ENCODE measurements at places on chromosomes 2 and 18.

DNA sequence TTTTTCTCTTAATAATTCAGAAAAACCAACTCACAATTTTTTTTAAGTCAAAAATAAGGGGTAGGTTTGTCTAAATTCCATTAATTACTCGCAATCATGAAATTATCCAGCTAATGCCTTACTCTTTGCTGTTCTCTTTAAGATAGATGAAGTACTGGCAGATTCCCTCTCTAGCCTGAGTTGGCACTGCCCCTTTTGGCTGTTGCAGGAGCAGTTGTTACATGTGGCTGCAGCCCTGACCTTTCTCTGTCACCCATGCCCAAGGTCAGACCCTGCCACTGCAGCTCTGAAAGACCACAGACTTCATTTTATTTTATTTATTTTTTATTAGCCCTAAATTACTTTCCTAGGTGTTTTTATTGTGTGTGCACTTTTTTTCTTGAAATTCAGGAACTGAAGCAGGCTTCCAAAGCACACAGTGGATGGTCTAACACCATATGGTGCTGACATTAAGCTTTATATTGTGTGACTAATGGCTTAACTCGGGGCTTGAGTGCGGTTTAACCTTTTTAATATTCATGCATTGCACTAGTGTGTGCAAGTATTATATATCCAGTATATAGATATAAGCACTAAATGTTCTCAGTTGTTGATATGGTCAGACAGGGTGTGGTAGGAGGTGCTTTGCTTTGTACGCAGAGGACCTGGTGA lies 313.0 kb downstream of the CDH2 start:
- no peak for DNase-seq

DNA sequence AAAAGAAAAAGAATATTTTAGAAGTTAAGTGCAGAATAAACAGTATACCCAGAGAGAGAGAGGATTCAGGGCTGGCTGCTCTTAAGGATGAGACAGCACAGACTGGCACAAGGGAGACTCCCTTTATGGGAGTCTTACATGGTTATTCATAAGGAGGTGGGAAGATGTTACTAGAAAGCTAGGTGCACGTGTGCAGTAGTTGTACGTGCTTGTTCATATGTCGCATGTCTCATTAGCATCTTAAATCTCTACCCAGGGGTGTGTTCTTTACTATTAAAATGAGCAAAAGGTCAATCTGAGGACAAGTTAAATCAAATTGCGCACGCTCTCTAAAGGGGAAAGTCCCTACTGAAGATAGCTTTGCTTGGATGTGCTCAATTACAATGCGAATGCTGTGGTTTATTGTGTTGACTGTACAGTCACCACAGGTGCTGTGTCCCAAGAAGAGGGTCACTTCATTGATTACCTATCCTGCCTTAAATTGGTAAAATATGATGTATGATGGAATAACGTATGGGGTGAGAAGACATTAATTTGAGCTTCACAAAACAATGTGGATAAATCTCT lies 368.0 kb upstream of the SPHKAP start:
- DNase-seq: no peak

- DNase-seq: no peak
Observed at GRCh38 chr2:66469214-66469902, 34.4 kb downstream of the MEIS1 start.

DNA sequence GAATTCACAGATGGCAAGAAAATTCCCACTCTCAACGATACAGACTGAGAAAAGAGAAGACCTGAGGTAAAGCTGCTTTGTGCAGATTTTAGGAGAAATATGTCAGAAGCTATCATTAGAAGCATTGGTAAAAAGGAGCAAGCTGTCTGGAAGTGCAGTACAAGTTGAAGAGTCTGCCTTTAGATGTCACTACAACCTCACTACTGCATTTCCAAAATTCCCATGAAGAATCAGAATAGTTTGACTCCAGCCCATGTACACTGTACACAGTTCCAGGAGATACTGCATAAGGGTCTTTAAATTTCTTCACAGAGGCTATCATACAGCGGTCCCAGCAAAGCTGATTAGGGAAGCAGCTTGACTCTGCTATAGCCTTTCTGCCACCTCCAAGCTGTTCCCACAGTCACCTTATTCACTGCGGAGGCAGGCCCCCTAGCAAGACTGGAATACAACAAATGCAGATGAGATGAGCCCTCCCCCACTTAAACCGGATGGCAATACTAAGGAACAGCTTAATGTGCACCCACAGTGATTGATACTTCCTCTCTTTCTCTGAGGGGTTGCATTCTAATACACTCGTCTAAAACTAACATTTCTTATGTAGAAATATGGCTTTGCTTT lies 527.4 kb downstream of the TMEM182 start:
- DNase-seq: no peak

GRCh38 chr2:158580760-158581159 lies 124.0 kb downstream of the PKP4 start:
- DNase-seq: no peak

- DNase-seq: no peak
Observed at GRCh38 chr2:101991721-101992145, at the start of gene IL1R2. Gene IL1R2 (plus strand): TSS chr2:101991960. CDS start chr2:102008576, 16,616 bp downstream.

GRCh38 chr18:25896956-25897355 lies 193.5 kb downstream of the SS18 start:
- no peak for DNase-seq

DNA sequence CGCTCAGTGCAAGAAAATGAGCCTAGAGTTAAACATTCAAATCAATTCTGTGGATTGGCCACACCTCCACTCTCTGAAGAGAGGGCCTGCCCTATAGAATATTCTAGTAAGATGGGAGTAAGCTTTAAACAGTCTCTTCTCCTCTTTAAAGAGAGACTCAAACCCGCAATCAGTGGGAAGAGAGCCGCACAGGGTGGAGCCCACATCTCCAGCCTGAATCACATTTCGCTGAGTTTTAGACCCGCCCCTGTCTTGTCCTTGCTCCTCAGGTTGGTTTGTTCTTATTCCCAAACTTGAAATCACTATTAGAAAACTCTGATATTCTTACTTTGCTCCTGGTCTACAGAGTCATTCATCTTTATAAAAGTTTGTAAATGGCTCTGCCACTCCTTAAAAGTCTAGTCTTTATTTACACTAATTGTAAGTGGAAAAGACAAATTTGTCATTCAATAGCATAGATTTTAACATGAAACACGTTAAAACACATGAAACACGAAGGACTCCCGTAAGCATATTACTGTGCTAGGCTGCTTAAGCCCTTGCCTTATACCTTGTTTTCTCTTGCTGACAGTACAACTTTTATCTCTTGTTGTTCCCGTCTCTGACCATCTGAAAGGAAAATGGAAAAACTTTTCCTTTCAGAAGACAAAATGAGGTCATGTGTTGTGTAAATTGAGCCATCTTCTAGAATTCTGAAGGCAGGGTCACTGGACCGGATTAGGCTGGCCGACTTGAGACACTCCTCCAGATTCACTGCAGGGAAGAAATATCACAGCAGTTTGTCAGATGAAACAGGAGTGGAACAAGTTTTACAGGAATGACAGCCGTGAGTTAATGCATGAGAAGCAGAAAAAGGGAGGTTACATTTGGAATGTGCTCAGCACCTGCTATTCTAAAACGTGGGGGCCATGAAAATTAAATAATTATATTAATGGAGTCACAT lies 5.6 kb downstream of the DSC1 start:
- no peak for DNase-seq

GRCh38 chr2:148602885-148603561 lies 41.5 kb upstream of the EPC2 start:
- DNase-seq: no peak

DNA sequence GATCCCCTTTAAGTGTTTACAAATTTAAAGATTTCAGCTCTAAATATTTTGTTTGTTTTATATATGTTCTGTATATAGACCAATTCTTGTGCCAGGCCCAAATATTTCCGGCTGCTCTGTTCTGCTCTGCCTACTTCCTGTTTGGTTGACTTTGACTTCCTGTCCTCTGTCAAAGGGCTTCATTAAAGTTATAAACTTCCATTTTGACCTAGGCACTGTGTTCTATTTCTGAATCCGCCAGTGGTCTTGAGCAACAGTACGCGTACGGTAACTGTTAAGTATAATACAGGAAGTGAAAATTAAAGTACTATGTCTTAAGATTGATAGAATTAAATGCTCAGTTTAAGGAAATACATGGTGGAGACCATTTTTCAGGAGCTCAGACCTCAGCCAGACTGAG lies 13.5 kb upstream of the REL start:
- DNase-seq: no peak

- DNase-seq: no peak
Observed at GRCh38 chr2:43791035-43791765, 17.4 kb downstream of the DYNC2LI1 start.

GRCh38 chr2:33488178-33488690 lies 11.8 kb downstream of the RASGRP3 start:
- DNase-seq: no peak

DNA sequence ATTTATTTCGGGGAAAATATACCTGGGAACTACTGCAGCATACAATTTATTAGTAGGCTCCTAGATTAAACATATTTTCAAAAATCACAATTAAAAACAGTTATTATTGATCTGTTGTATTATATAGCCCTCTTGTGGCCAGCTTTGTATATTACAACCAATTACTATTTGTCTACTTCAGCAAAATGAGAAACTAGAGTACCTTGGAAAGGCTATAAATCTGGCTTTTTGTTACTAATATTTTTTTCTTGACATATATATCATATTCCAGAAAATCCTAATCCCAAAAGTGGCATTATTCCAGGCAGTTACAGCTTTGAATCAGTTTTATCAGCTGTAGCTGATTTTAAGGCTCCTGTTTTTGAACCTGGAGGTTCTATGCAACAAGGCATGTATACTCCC lies 101.2 kb downstream of the UBR3 start:
- DNase-seq: no peak

GRCh38 chr2:12265646-12266045 lies 451.1 kb upstream of the TRIB2 start:
- no peak for DNase-seq

DNA sequence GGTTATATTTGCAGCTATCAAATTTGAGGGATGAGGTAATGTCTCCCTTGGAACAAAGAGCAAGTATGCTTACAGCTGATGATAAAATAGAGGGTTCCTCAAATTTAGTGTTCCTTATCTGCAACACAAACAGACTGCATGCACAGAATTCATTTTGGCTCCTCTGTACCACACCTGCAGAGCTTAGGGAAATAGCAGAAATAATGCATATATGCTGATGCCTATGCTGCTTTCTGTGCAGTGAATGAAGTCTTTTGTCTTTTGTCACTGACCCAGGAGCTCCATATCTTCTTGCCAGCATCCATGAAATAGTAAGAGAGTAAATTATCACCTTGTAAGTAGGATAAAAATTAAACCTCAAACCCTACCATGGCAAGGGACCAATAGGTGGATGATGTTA lies 69.8 kb downstream of the NCKAP1 start:
- DNase-seq: no peak

DNA sequence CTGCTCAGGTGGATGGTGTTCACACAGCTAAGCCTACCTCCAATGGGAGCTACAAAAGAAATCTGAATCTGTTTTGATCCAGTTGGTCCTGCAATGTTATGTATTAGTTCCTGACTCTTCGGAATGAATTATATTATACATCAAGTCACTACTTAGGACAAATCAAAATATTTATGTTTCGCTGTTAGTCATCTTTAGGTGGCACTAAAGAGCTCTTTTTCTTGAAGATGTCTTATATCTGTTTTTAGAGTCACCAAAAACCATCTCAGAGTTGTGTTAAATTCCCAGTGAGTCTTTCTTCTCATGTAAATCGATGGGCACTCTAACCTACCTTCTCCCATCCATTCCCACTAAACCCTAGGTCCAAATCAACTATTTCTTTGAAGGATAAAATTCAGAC lies 2.2 kb downstream of the DNER start:
- DNase-seq: no peak

DNA sequence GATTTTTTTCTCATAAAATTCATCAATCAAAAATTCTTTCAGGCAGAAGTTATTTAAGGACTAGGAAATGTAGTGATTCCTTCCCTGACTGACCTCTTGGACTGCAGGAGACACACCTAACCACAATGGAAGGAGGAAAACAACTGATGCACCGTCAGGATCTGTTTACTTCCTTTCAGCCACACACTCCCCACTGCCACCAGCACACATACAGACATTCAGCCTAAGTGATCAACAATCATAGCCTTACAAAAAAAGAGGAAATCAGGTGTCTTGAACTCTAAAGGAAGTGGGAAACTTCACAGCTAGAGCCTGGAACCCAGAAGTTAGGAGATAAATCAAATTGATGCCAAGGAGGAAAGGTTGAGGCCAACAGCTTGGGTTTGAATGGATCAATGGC lies 213.5 kb upstream of the ACVR2A start:
- DNase-seq: no peak

GRCh38 chr2:153068052-153068451 lies 349.6 kb downstream of the ARL6IP6 start:
- DNase-seq: no peak

DNA sequence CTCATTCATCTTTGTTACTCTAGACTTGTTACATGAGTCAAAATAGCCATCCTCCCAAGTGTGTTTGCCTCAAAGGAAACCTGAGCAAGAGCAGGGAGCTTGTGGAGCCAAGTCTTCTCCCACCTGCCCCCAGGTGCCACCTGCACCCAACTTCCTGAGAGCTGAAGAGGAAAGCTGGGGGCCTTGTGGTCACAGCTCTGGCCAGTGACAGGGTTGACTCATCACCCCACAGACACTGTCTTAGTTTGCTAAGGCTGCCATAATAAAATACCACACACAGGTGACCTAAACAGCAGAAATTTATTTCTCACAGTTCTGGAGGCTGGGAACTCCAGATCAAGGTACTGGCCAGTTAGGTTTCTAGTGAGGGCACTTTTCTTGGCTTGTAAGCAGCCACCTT lies 99.6 kb downstream of the TPGS2 start:
- peak; percentile 14 for DNase-seq

DNA sequence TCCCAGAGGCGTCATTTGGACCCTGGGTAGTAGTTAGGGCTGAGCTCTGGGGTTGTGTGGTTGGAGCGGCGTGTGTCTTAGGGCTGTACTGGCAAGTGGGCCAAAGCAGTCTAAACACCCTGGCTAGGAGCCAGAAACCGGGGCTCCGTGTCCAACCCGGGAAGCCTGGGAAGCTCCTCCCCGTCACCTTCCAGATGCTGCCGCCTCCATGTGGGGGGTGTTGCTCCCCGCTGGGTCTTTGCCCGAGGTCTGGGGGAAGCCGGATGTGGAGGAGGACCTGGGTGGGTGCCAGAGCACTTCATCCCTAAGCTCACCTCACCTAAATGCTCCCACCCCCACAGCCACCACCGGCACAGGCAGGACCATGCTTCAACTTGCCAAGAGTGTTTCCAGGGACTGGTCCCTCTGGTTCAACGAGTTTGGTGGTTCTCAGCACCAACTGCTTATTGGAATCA lies 25.4 kb downstream of the TET3 start:
- DNase-seq: no peak
